GM06990 (cell line): ENCODE measurements at places on chromosomes 7 and 10.

DNA sequence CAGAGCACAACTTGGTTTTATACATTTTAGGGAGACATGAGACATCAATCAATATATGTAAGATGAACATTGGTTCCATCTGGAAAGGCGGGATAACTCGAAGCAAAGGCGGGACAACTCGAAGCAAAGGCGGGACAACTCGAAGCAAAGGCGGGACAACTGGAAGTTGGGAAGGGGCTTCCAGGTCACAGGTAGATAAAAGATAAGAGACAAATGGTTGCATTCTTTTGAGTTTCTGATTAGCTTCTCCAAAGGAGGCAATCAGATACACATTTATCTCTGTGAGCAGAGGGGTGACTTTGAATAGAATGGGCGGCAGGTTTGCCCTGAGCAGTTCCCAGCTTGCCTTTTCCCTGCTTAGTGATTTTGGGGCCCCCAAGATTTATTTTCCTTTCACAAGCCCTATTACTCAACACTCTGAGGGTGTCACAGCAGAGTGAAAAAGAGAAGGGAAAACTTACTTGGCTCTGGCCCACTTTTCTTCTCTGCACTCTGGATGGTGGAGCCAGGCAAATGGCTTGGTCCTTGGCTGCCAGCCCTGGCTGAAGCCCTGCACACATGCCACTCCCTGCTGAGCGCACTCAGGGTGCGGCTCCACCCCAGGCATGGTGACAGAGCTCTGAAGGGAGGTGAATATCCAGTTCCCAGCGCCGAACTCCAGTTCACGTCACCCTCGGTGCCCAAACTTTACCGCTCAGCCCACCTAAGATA, 46.7 kb downstream of the PARD3 start:
- DNase-seq: no peak

DNA sequence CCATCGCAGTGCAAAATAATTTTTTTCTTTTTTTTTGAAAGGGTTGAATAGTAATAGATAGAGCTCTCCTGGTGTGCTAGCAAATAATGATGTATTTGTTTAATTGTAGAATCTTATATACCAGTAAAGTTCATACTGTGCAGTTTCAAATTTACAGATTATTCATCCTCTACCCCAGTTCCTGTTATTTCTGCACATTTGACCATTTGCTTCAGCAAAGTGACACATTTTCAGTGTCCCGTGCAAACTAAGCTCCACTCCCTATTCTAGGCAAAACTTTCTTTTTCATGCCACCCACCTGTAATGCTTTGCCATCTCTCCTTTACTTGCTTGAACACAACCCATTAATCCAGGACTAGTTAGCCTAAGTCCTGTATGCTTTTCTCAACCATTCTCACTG, 43.0 kb downstream of the SHOC2 start:
- DNase-seq: no peak

DNA sequence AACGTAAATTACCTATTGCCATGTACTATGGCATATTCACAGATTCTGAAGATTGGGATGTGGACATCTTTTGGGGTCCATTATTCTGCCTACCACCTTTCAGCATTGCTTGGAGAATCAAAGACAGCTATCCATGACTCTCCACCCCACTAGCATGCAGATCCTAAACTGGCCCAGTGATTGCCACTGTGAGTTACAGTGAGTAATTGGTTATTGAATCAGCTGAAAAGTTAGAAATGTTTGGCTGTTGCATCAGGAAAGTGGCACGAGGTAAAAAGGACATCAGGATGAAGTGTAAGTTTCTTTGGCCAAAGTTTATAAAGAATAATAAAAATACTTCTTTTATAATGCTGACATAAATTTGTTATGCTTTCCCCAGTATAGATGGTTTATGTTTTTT, 148.2 kb upstream of the ETV1 start:
- DNase-seq: no peak

- no peak for DNase-seq
Measured at GRCh38 chr7:86282014-86282682, 361.6 kb upstream of the GRM3 start.

DNA sequence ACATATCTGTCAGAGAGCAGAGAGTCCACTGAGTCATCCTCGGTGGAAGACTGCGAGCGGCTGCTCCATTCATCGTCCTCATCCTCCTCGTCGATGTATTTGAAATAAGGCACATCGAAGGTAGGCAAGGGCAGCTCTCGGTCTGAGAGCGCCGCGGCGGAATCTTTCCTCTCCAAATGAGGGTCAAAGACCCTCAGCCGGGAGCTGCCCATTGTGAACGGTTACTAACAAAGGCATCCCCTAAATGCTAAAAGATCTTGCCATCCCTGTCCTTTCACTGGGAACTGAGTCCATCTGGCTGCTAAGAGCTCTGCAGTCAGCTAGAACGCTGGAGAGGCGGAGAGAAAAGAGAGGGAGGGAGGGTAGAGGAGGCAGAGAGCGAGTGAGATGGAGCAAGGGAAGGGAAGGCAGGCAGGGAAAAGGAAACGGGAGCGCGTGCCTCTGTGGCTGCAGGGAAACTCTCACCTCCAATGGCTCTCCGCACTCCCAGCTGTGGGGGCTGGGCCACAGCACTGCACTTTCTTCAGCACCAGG, 163.4 kb downstream of the RAPGEF5 start:
- DNase-seq: no peak

DNA sequence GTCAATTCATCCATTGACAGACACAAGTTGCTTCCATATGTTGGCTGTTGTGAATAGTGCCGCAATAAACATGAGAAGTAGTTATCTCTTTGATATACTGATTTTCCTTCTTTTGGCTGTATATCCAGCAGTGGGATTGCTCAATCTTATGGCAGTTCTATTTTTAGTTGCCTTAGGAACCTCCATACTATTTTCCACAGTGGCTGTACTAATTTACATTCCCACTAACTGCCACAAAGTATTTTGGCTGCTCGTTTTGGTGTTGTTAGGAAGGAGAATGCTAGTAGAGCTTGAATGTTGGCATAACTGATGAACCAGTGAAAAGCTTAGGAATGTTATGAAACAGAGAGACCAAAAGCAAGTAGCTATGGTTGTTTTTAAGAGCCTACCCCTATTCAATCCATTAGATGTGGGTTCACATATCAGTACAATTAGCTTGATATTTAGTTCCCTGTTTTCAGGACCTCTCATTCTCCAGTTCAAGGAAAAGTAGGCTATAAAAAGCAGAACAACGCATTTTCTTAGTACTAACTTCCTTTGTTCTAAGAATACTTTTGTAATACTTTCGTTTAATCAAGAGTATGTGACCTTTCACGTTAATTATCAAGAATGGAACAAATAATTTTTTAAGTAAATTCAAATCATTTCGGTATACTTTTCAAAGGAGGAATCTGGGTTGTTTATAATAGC, 100.3 kb downstream of the FAS start:
- no peak for DNase-seq

GRCh38 chr7:152512706-152513105, 76.9 kb upstream of the KMT2C start:
- no peak for DNase-seq

DNA sequence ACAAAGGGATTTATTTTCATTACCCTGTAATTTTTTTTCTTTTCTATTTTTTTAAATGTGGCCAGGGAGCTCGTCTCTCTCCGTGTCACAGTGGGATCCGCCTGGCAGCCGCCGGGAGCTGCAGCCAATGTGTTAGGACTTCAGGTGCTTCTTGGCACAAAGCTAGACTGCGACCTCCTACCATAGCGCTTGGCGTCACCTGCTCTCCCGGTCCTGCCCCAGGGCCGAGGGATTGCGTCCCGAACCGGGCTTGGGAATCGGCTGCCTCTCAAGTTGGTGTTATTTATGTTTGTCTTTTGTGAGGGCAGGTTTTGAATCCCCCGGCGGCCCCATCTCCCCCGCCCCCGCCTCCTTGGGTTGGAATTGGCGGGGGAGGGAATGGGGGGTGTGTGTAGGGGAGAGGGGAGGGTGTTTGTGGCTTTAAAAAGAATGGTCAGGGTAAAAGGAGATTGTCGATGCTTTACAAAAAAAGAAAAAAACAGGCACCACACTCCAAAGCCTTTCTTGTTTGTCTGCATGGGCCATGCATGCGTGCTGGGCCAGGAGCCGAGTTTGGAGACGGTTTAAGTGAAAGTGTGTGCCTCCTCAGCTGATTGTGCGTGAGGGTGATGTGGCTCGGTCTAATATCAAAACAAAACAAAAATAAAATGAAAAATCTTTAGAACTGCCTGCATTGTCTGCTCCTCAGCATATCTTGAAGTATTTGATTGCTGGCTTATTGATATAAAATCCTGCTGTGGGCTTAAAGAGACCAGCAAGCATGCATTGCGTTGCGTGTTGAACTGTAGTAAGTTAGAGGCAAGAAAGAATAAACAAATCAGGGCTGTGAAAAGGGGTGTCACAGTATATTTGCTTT, 1.2 kb downstream of the PPP1R9A start:
- peak; percentile 4 for DNase-seq

DNA sequence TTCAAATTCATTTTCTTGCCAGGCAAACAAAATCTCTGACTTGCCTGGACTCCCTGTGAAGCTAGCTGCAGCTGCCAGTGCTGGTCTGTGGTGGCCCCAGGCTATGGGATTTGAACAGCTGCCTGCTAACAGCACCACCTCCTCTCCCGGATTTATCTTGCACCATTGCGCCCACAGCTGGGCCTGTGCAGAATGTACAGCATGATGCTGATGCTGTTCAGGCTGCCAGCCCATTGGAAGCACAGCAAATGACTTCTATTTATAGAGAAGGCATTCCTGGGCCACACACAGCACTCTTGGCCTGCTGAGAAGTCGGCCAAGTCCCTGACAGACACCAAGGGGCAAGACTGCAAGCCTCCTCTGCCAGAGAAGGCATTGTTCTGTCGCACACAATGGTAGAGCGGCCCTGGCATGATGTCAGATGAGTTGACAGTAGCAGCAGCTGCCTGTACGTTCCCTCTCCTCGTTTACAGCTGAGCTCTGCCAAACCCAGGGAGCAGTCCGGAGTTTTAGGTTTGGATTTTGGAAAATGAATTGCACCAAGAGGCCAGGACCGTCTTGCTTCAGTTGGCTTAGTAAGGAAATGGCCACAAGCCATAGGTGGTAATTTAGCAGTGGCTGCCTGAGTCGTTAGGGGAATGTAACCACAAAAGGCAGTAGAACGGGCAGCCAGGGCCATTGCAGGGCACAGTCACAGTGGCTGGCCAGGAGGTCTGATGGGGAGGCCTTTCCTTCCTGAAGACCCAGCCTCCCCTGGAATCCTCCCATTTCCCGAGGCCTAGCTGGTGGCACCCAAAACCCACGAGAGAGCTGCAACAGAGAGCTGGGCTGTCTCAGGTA, 38.5 kb downstream of the MTURN start:
- DNase-seq: no peak

DNA sequence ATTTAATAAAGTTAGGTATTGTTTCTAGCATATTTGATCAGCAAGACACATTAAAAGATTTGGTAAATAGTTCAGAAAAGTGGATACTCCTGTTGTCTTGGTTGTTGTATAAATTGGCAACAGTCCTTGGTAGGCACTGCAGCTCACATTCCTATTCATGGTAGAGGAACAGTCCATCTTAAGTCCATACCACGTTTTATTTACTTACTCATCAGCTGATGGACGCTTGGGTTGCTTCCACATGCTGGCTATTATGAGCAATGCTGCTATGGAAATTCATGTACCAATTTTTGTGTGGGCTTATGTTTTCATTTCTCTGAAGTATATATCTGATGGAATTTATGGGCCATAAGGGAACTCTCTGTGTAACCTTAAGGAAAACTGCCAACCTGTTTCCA, 43.3 kb downstream of the C10orf120 start:
- DNase-seq: no peak

DNA sequence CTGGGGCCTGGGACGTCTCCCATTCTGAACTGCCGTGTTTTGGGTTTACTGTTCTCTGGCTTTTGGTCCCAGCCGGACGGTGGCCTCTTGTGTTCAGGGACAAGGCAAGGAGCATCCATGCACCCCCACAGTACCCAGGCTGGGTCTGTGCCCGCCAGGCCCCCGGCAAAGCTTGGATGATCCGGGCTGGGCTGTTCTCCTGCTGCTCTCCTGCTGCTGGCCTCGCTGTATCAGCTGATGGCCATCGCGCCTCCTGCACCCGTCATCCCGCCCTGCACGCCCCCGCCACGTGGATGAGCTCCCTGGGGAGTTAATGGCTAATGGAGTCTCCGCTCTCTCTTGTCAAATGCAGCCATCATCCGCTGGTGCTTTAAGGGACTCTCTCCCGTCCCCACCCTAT, 14.9 kb upstream of the PSMG3 start:
- no peak for DNase-seq

DNA sequence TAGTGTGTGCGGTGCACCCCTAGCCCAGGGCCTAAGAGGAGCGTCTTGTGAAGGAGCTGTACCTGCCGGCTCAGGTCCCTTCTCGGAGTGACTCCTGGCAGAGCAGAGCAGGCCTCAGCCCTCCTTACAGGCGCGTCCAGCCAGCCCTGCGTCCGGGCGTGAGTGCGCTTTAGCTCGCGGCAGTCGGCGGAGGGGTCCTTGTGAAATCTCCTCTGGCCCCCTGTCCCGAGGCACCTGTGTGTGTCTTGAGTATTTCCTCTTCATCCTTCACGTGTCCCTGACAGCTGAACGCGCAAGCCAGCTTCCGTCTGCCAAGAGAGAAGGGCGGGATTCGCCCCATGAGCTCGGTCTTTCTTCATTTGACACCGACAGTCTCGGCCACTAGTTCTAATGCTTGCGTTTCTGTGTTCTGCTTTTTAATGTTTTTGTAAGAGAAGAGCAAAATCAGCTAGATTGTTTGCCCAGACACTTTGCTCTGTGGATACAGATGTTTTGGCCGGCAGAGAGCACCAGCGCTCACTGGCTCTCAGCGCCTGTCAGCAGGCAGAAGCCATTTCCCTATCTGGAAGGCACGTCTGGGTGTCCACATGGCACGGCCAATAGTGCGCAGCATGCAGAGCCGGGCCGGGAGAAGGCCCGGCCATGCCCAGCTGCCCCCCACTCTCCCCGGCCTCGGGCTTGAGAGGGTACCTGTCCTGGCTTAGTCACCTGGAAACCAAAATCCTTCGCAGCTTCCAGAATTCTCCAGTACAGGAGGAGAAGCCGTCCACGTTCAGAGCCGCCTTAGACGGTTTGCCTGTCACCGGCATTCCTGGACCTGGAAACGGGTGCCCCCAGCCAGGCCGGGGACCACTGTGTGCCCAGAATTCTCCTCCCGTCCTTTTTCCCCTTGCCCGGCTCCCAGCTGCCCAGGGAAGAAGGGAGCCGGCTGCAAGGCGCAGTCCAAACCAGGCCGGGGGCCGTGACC, 7.0 kb downstream of the GET4 start:
- no peak for DNase-seq

DNA sequence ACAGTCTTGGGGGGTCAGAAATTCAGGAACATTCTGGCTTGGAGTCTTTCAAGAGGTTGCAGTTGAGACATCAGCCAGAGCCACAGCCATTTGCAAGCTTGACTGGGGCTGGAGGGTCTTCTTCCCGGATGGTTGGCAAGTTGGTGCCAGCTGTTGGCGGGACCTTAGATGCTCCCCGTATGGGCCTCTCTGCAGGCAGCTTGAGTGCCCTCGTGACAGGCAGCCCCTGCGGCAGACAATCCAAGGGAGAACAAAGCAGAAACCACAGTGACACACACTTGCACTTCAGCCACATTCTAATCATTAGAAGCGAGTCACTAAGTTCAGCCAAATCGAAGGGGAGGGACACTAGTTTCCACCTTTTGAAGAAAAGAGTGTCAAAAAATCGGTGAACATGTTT, 59.4 kb upstream of the MXI1 start:
- no peak for DNase-seq
